ENCODE measurements at places on chromosomes 2 and 18.
A peak's percentile ranks its signal among the peaks of the same experiment; 100 is the strongest.

DNA sequence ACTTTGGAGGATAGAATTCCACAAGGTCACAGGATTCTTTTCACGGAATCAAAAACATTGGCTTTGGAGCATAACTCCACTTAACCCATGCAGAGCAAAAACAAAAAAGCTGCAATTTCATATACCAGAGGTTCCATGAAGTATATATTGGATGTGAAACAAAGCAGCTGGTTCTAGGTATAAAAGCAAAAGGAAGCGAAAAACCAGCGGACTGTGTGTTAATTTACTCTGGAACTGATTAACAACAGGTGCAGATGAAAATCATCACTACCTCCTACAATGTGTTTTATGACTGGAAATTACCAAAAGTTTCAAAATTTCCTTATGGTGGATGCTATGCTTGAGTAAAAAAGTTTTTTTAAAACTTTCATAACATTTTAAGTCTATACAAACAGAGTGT is 54.4 kb upstream of the LINC00305 start:
- H3K27ac ChIP-seq = no peak overlapping the region
- H3K27me3 ChIP-seq = no peaks in the 10 kb centered on the region
- H3K4me1 ChIP-seq = no peaks in the 10 kb centered on the region
- no peak overlapping the region for H3K4me3 ChIP-seq

DNA sequence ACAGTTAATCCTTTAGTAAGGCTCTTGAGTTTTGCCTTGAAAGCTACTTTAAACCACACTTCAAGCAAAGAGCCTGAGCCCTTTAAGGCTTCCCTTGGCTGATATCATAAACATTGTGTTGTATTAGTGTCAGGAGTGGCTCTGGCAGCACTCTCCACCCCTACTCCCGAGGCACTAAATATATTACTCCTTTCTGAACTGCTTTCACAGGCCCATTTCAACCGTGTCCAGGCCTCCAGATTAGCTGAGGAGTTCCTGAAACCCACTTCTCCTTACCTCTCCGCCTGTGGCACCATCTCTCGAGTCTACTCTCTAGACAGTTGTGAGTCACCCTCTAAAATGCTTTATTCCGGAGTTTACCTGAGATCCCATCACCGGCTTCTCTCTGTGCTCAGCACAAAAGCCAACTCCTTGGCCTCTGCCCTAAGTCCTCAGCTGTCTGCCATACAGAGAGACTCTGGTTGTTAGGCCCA is 14.4 kb upstream of the STON1 start:
- H3K4me1 ChIP-seq = peaks cover 10% of the 10 kb centered on the region
- peak overlapping the region; percentile 16 for H3K27ac ChIP-seq
- H3K4me3 ChIP-seq = no peak overlapping the region
- H3K27me3 ChIP-seq = no peaks in the 10 kb centered on the region
- peaks cover 28% of the 10 kb centered on the region for H3K36me3 ChIP-seq
- DNase-seq = peak; percentile 57

DNA sequence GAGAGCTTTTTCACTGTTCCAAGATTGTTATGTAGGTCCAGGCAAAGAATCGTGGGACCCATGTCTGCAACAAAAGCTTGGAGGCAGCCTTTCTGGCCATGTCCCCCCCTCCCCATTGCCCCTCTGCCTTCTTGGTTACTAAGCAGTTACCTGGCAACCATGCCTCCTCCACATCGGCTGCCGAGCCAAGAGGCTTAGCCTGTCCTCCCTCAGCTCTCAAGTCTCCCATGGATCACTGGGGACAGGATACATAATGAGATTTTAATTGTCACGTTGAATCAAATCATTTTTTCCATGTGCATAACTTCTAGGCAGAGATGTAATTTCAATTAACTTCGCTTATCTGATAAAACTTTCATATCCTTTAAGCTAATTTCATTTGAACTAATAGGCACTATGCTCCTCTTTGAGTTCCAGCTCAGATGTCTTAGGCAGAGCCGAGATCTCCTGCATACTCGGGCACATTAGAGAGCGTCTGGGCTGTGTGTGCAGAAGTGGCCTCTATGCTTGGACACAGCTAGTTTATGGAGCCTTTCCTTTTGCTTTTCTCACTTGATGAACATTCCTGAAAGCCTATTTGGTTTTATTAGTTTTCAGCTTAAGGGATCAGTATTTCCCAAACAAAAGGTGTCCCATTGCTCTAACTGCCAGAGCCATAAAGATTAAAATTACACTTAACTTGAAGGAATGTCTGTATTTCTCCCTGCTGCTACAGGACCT is 80.7 kb downstream of the LYPD1 start:
- H3K4me1 ChIP-seq = no peaks in the 10 kb centered on the region
- H3K36me3 ChIP-seq = no peaks in the 10 kb centered on the region
- no peaks in the 10 kb centered on the region for H3K27me3 ChIP-seq
- no peak overlapping the region for H3K27ac ChIP-seq
- no peak for DNase-seq

DNA sequence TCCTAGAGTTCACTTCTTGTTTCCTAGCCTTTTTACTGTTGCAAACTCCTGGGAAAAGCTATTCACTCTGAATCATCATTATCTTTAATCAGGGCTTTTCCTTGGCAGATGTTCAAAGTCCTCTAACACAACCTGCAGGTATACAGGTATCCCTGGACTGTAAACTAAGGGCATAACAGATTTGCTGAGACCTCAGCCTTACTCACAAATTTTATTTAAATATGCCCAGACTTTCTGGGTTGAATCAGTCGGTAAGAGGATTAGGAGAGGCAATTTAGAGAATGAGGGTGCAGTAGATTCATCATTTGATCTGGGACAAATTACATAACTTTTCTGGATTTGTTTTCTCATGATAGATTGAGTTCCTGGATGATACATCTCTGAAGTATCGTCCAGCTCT is 217.8 kb upstream of the STON1 start:
- no peaks in the 10 kb centered on the region for H3K27me3 ChIP-seq
- H3K27ac ChIP-seq = no peak overlapping the region
- DNase-seq = no peak
- no peak overlapping the region for H3K4me3 ChIP-seq

DNA sequence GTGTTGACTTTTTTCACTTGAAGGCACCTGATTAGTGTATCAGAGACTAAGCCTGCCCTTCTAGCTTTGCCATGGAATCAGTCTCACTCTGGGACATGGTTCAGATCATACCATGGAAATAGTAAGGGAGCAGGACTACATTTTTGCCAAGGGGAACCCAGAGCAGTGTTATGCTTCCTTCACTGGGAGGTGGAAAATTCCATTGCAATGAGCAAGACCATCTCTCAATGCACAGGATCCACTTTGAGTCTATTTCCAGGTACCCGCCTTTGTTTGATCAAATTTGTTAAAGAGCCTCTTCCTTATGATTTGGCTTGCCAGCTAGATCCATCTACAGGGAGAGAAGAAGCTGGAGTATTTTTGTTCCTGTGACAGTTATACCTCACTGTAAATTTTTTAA is 395.8 kb downstream of the MTX2 start:
- no peaks in the 10 kb centered on the region for H3K36me3 ChIP-seq
- no peak overlapping the region for H3K4me3 ChIP-seq
- H3K27ac ChIP-seq = no peak overlapping the region
- H3K27me3 ChIP-seq = no peaks in the 10 kb centered on the region
- no peaks in the 10 kb centered on the region for H3K4me1 ChIP-seq
- no peak for DNase-seq

DNA sequence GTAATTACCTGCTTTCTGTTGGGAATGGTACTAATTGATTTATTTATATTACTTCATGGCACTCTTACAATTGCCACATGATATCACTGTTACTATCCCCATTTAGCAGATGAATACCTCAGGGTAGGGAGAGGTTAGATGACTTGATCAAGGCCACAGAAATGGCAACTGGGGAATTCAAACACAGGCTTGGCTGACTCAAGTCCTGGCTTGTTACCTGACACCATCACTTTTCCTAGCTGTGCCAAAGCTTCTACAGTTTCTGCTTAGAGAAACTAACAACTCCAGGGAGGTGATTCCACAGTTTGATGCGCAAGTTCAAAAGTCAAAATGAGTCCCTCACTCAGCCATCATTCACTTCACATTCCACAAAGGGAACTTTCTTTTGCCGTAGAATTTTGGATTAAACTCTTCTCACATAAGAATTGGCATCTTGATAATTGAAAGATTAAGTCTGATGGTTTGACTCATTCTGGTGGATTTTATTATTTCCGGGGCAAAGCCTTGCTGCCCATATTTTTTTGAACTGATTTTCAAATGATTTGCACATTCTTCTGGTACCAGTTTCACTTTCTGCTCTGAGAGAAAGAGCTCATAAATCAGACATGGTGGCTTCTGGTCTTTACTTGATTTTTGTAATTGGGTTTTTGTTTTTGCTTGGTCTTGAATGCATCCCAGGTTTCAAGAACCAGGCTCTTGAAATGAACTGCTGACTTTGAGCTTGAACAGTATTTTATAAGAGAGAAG is 656.8 kb downstream of the BCL11A start:
- H3K36me3 ChIP-seq = no peaks in the 10 kb centered on the region
- no peak overlapping the region for H3K27ac ChIP-seq
- H3K27me3 ChIP-seq = no peaks in the 10 kb centered on the region
- no peak for DNase-seq
- no peak overlapping the region for H3K4me3 ChIP-seq
- H3K4me1 ChIP-seq = no peaks in the 10 kb centered on the region
